GM10248 (cell line): ENCODE measurements at places on chromosomes 11 and 22.

GRCh38 chr11:22461626-22462025, 123.4 kb downstream of the SLC17A6 start:
- no peak for DNase-seq

DNA sequence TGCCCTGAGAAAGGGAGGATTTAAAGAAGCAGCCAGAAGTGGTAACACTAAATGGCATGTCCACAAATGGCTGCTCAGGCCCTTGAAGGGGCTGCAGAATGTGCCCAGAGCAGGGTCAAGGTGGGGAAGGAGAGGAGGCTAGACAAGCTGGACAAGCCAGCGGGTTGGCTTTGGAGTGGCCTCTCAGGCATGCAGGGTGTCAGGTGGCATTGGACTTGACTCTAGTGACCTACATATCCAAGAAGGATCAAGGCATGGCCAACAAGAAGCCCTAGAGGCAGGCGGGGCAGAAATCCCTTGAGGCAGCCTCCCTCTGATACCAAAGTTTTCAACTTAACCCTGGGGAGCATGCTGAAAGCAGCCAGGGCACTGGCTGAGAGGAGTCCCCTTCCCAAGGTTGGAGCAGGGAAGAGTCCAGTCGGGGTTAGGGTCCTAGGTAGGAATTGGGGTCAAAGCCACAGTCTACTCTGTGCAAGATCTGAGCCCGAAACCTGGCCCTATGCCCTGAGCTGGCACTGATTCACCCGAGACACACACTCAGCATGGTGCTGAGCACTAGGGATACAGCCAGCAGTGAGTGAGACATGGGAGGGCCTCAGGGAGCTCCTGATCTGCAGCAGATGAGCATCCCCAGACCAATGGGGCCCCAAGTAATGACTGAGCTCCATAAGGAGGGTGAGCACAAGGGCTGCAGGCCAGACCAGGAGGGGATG, 95.8 kb upstream of the ASPHD2 start:
- DNase-seq = no peak

DNA sequence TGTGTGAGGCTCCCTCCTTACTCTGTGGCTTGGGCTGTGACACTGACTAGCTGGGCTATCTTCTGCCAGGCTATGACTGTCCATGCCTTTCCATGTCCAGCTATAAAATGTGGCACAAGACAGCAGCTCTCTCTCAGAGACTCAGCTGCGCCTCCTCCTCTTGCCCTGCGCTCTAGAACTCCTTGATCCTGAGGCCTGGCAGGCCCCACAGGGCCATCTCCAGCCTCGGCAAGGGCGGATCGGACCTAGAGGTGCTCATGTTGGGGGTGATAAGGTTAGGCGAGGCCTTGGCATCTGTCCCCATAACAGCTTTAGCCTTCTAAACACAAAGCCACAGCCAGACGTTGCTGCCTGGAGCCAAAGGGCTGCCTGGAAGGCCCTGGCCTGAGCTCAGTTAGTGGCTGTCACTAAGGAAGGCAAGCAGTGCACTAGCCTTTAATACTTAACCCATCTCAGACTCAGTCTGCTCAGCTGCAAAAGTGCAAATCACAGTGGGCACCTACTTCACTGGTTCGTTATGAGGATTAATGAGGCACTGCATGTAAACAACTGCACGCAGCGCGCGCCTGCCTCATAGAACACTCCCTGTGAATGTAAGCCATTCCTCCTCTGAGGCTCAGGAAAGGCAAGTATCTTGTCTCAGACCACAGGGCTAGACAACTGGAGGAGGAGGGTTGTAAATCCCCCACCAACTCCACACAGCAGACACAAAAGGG, 1.2 kb downstream of the GUCD1 start:
- no peak for DNase-seq

DNA sequence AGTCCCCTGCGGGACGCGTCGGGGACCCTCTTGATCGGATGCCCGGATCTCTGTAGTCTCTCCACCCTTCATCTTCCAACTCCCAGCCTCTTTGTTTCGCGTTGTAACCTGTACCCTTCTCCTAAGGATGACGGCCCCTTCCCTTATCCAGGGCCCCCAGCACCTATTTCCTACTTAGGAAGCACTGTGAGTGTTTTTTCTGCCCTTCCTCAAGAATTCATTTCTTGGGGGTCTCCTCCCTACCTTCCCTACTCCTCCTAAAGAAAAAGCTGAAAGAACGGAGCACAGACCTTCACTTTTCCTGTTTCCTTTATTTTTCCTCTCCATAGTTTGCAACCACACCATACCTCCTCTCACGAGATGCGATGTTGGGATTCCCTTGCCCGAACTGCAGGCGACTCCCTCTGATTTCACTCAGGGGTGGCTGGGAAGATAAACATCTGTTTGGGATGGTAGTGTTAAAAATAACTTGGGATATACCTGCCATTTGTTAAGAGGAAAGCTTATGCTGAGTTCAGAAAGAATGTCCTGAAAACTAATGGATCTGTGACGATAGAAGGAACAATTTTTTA, 593 bp downstream of the FAM118B start:
- no peak for DNase-seq

DNA sequence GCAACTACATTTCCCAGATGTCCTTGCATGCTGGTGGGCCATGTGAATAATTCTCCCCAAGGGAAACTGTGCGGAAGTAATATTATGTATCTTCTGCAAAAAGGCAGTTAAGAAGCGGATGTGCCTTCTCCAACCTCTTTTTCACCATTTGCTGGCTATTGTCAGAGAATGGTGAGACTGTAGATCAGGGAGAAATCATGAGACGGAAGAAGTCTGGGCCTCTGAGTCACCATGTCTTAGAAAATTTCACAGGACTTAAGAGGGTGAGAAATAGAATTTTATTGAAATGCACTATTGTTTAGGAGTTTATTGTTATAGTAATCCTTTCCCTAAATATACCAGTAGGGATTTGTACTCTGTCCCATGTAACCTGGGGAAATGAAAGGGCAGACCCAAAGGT, 298.7 kb upstream of the ZC3H12C start:
- no peak for DNase-seq
